ENCODE measurements at places on chromosomes 16 and 17.

DNA sequence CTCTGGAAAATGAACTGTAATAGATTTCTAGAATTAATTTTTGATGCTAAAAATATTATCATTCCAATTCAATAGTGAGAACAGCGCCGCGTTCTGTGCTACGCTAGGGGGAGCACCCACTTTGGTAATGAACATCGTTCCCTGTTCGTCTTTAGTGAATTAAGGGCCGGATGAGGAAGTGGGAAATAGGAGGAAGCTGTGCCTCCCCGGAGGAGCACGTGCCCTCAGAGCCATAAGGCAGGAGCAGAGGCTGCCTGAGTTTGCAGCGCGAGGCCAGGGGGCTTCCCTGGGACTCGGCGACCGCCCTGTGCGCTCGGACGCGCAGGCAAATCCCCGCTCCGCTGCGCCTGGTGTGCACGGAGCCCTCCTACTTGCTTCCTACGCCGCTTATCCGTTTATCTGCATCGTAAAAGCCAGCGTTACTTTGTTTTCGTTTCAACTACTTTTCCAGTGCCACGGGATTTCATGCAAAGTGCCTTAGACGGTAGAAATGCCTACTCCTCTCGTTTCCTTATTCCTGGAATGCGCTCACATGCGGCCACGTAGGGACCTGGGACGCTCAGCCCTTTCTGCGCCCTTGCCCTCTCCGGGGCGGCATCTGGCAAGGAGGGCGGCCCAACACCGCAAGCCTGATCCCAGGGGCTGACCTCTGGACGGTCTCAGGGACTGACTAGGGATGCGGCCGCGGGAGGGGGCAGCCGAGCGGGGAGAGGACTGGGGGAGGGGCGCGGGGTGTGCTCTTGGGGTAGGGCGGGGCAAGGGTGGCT lies 76.4 kb downstream of the KCNJ12 start:
- DNase-seq = peak; percentile 47

DNA sequence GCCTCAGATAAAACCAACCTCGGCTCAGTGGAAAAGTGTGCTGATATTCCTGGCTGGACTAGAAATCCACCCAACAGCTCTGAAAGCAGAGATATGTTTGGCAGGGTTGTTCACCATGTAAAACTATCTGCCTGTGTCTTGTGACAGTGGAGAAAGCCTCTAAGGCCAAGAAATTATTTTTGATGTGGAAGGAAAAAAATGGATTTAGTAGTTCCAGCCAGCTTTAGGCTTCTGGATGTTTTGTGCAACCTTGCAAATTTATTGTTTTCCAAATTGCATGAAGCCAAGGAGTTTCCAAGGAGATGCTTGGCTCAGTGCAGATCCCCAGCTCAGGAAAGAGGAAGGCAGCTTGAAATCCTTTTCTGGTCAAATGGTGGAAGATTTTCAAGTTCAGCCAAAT lies 31.6 kb downstream of the TEKT5 start:
- DNase-seq = no peak

- DNase-seq = peak; percentile 87
These were observed 2.8 kb downstream of the TOB1 start for GRCh38 chr17:50863221-50863843.

DNA sequence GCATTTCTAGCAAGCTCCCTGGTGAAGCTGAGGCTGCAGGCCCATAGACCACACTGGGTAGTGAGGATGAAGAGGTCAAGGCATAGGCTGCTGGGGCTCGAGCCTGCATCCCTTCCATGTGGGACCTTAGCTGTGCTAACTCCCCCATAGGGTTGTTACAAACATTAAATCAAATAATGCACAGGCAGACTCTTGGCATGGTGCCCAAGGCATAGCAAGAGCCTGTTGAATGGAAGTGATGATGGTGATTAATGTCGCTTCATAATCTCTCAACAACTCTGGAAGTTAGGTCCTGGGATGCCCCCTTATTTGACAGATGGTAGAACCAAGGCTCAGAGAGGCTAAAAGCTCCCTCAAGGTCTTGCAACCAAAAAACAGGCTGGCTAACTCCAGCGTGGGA lies 283.9 kb upstream of the EEF2KMT start:
- DNase-seq = no peak

GRCh38 chr16:11201498-11202259 lies 54.3 kb downstream of the SOCS1 start:
- DNase-seq = peak; percentile 67

DNA sequence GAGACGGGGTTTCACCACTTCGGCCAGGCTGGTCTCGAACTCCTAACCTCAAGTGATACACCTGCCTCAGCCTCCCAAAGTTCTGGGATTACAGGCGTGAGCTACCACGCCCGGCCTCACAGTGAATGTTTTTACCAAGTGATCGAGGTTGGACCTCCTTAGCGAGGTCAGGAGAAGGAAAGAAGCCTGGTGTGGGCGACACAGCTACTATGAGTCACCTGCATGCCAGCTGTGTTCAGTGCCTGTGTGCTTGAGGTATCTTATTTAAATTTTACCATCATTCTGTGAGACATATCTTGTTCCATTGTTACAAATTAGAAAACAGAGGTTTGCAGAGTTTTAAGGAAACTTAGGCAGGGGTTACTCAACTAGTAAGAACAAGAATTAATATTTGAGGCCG lies 174.8 kb upstream of the DYNLRB2 start:
- no peak for DNase-seq

DNA sequence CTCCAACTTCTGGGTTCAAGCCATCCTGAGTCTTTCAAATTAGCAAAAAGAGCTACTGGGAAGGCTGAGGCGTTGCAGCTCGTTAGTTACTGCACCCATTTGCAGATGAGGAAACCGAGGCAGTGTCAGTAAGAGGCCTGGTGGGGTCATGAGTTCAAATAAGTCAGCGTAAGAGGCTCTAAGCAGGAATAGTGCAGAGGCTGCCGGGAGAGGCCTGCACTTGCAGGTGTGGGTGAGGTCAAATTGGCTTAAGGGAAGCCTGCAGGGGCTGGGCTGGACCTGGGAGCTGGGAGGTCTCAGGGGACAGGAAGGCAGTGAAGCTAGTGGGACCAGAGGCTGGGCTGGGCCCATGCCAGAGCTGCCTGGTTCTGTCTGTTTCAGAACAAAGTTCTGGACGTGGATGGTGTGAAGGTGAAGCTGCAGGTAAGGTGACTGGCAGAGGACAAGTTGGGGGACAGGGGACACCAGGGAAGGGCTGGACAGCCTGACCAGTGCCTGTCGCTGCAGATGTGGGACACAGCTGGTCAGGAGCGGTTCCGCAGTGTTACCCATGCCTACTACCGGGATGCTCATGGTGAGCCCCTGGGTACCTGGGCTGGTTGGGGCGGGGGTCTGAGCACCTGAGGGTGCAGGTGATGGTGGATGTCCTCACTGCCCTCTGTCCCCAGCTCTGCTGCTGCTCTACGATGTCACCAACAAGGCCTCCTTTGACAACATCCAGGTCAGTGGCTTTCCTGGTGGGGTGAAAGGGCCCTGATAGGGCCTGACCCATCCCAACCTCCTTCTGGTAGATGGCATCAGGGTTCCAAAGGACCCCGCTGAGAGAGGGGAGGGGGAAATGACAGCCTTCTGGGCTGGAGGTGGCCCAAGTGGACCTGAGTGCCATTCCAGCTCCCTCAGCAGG lies 3.0 kb downstream of the RAB26 start:
- no peak for DNase-seq

DNA sequence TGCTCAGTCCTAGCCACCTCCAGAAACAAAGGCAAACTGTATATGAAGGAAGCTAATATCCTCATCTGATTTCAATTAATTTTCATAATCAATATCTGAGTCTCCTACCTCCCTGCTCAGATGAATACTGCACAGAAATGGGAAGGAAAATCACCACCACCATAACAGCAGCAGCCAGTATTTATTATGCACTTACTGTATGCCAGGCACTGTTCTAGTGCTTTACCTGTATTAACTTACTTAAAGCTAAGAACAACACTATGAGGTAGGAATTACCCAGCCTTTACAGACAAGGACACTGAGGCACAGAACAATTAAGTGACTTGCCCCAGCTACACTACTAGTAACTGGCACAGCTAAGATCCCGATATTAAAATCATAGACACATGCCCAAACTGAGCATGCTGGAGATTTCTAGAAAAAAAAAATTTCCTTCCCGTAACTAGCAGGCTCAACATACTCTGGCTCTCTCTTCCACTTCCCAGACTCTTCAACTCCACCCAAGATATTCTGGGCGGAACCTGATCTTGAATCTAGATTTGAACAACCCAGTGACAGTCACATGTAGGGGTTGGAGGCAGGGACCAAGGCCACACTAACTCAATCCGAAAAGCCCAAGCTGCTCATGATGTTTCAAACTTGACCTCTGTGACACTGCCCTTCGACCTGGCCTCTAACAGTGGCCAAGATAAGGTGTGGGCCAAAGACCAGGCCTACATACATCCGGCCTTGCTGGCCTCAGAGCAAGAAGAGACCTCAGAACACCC lies 3.9 kb downstream of the TRIM25 start:
- peak; percentile 63 for DNase-seq

DNA sequence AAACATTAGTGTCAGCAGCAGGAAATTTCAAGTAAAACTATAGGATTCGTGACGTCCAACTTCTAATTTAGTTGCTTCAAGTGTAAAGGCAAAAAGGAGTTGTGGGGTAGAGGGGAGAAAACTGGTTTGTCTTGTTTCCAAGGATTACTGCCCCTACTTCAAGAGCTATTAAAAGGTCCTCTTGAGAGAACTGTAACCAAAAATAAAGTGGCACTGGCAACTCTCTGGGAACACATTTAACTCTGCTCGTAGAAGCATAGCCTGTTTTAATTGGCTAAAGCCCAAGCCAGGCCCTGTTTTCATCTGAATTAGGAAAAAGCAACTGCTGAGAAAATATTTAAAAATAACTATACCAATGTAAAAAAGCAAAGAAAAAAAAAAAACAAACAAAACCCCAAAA lies 51.8 kb upstream of the AKAP1 start:
- DNase-seq = no peak

- no peak for DNase-seq
These were observed 5.4 kb downstream of the SLC12A3 start for GRCh38 chr16:56870276-56870888.

DNA sequence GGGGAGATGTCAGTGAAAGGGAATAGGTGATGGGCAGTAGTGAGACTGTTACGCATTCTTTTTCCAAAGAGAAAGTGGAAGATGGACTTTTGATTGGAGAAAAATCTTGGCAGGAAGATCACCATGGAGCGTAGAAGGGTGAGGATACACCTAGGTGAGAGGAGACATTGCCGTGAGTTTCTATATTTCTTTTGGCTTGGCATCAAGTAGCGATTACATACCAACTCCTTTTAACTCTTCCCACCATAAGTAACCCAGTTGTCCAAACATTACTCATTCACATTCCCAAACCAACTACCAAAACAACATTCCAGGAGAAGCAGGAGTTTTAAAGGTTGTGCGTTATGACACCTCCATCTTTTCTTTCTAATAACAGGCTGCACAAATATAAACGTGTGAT lies 10.7 kb upstream of the KRT28 start:
- no peak for DNase-seq

GRCh38 chr16:23896832-23897821 lies 61.3 kb downstream of the PRKCB start:
- DNase-seq = no peak

- peak; percentile 54 for DNase-seq
These were observed 20.4 kb upstream of the YPEL2 start for GRCh38 chr17:59311051-59311468.

GRCh38 chr16:12345349-12345748 lies 368.8 kb downstream of the SNX29 start:
- DNase-seq = no peak

GRCh38 chr16:1308977-1309885 lies at the start of gene UBE2I:
Gene UBE2I, plus strand, starts transcription at chr16:1309636. Its CDS starts 4,395 bp downstream, at chr16:1314031.
- DNase-seq = peak; percentile 97

DNA sequence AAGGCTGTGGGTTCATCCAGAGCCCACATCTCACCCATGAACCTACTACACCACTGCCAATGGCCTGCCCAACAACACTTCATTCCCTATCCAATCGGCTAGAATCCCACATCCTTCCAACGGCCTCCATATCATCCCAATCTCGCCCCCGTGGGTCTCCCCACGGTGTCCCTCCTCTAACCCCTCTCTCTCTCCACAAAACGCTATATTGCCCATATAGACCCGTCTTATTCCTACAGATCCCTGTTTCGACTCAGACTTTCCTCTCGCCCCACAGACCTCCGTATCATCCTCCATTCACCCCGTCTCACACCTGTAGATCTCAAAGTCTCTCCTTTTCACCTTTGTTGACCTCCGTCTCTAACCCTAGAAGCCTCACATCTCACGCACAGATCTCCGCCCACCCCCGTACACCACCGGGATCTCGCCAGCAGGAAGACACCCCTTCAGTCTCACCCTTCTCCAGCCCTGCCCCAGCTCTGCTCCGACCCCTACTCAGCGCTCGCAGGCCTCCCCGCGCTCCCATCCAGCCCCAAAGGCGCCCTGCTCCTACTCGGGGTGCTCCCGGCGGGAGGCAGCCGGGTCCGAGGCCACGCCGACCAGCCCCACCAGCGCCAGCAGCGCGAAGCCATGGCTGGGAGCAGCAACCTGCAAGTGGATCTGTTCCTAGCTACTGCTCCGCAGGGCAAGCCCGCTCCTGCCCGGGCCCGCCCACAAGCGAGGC lies at the start of gene FDXR:
Gene FDXR, minus strand, starts transcription at position 682 of the 724 bp plus-strand sequence. Its CDS starts 50 bp downstream, at position 632.
- no peak for DNase-seq

DNA sequence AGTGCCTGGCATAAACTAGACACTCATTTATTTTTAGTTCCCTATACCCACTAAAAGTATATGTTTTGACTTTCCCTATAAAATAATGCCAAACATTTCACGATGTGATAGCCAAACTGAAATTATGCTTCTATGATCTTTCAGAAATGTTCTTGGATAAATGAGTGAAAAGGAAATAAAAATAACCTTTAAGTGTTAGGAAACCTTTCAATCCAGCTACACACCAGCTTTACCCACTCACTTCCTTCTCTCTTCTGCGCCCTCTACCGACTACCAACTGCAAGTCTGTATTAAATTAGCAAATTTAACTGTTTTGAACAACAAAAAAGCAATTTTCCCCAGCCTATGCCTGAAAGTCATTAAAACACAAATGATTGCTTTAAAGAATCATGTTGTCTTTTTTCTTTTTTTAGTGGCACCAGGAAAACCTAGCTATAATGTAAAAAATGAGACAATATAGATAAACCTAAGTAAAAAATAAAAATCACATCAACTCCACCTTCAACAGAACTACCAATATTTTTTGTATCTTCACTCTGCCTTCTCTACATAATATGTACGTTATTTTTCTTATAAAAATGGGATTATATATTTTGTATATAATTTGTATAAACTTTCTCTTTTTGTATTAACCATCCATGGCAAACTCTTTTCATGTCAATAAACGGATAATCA lies 13.2 kb upstream of the TMEM100 start:
- DNase-seq = peak; percentile 45

Measured in adrenal gland (tissue), 19 donors.